ENCODE measurements at places on chromosomes 1 and 21.

GRCh38 chr1:91499904-91500755, 521 bp upstream of the CDC7 start:
- DNase-seq: no peak

GRCh38 chr1:116493484-116494352, 77.1 kb downstream of the CD58 start:
- no peak for DNase-seq

GRCh38 chr1:228438266-228438665, 21.6 kb upstream of the TRIM17 start:
- no peak for DNase-seq

DNA sequence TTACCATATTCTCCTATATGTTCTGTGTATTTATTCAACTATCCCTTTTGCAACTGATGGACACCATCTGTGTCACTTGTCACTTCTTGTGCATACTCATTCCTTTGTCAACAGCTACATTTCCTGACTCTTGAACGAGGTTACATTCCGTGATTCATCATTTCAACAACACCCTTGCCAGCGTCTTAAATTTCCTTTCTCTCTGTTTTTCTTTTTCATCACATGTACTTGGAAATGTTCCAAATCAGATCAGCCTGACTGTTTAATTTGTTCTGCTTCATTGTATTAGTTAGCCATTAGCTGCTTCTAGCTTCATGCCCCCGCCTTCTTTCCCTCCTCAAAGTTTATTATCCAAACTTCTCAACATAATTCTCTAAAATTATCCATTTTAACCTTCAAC, 173.0 kb downstream of the ADGRL4 start:
- DNase-seq: no peak

GRCh38 chr1:117312453-117313138, 54.7 kb upstream of the MAN1A2 start:
- no peak for DNase-seq

DNA sequence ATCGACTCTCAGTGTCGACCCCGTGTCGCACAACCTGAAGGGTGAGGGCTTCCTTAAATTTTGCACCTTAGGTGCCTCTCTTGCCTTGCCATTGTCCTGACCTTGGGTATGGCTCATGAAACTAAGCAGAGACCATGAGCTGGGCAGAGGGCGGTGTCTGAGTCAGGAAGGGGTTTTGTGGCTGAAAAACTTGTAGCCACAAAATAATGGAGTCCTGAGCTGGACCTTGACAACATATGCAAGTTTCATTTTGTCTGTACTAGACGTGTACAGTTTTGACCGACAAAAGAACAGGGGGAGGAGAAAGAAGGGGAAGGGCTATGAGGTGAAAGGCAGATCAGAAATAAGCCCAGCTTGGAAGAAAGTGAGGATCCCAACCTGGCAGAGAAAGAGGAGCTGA, 8.3 kb upstream of the RUNX1 start:
- no peak for DNase-seq
